ENCODE measurements at places on chromosomes 1 and 21.

DNA sequence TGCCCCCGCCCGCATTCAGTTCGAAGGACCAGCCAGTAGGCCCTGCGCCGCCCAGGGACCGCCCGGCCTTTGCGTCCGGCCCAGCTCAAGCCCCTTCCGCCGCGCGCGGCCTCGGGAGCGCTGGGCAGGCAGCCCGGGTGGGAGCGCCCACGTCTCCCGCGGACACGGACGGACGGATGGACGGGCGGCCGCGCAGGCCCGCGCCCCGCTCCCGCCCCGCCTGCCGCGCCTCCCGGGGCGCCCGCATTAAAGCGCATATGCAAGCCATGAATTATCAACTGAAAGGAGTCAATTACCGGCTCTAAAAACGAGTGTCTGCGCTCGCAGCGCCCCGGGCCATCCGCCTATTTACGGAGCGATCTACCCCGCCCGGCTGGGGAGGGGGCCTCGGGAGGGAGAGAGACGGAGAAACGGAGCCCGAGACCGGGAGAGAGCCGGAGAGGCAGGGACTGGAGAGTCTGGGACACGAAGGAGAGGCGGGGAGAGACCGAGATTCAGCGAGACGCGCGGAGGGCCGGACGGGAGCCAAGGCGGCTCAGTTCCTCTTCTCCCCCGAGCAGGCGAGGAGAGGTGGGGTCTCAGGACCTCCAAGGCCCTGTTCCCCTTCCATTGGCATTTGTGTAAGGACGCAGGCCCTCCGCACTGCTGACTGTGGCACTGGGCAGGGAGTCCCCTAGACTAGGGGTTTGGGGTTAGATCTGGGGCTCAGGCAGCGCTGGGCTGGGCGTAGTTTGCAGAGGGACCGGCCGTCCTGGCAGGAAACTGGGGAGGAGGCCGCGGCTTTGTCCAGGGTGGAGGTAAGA lies 41.3 kb upstream of the DMBX1 start:
- DNase-seq, result no peak

- DNase-seq, result no peak
Measured at GRCh38 chr1:53160924-53161378, 18.5 kb upstream of the SLC1A7 start.

DNA sequence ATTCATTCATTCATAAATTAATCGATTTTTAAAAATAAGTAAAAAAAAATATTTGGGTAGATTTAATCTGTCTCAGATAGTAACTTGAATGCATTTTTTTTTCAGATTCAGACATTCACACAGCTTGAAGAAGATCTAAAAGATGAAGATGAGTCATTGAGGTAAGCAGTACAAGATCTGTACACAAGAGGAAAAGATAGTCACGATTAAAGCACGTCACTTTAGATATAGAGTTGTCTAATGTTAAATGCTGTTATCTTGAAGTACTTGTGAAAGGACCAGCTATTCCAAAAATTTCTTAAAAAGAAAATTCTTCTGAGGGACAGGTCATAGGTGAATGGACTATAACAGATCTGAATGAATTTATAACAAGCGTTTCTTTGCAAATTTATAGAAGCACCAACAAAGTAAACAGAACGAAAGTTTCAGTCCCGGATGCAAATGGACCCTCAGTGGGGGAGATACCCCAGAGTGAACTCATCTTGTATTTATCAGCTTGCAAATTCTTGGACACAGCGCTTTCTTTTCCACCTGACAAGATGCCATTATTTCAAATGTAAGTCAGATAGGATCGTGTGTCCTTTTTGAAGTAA lies 31.2 kb upstream of the MORC3 start:
- DNase-seq, result no peak

DNA sequence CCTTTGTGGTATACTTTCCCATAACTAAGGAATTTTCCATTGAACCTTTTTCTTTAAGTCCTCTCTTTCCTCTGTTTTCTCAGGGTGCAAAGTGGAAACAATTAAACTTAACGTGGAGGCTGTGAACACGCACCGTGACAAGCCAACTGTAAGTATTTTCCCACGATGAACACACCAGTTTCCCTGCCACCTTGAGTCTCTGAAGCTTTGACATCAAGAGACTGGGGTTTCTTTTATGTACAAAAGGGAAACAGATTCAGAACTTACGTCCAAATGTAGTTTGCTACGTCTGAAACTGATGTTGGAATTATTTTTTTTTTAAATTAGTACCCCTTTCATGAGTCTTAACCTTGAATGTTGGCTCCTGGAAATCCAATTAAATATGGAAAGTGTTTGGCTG lies 17.2 kb upstream of the C4BPB start:
- no peak for DNase-seq

DNA sequence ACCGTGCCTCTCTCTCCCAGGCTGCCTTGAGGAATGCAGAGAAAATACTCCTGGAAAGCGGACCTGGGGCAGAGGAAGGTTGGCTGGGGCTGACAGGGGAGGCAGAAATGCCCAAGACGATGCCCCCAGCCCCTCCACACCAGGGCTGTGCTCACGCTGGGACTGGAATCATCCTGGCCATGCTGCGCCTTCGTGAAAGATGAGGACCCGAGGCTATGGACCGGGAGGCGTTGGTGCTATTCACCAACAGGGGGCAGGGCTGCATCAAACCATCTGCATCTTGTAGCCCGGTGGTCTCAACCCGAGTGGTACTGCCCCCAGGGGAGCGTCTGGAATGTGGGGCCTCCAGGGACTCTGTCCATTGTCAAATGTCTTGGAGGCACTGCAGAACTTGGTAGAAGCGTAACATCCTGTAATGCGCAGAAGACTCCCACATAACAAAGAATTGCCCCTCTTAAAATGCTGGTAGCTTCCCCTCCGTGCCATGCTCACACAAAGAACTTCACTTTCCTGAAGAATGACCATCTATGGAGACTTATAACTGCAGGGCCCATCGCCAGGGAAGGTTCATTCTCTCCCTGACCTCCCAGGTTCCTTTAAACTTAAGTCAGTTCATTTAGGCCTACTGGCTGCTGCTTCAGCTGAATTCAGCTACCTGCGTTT lies 251.2 kb downstream of the RRAGC start:
- DNase-seq, result no peak

DNA sequence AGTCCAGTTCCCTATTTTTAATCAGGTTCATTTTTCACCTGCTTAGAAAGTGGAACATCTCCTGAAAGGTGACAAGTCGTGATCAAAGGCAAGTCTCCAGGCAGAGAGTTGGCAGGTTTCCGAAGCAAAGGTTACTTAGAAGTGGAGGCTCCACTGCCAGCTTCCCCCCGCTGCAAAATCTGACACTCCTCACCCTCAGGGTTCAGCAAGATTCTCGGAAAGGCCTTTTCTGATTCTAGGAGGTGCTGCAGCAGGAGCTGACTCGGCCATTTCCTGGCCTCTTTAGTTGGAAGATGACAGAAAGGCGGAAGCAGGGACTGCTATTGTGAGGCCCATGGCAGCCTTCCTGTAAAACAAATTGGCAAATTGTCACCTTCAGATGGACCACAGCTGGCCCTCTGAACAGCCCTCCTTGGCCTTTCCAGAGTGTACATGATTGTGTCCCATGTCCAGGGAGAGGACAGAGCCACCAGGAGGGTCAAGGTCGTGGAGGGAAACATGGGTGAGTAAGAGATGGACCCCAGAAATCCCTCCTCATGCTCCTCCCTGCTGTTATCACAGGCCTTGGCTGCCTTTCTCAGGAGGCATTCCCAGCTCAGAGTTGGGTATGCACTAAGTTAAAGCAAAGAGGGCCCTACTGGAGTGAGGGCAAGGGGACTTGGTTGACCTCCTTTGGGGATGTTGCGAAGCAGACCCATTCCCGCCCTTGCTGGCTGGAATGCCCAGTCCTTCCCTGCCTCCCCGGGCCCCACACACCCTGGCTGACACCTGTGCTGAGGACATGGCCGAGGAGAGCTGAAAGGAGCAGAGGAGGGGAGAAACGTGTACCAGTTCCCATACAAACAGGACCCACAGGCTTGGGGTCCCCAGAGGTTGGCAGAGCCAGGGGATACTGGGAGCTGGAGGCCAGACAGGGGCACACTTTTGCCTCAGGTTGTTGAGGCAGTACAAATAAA lies 115.5 kb upstream of the IRF2BP2 start:
- DNase-seq, result no peak

DNA sequence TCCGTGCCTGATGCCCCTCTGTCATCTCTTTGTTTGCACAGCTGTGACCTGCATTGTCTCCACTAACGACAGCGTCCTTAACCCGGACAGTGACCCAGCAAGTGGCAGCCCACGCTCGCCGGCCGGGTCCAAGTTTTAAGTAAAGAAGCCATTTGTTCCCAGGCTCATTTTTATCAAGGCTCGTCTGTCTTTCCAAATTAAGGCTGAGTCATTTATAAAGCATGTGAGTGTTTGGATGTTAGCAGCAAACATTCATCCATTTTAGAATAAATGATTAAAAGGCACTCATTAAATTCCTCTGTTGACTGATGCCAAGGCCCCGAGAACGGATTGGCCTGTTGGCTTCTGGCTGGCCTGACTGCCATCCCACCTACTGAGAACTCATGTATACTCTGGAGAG lies 514.5 kb downstream of the NPHP4 start:
- DNase-seq, result no peak

DNA sequence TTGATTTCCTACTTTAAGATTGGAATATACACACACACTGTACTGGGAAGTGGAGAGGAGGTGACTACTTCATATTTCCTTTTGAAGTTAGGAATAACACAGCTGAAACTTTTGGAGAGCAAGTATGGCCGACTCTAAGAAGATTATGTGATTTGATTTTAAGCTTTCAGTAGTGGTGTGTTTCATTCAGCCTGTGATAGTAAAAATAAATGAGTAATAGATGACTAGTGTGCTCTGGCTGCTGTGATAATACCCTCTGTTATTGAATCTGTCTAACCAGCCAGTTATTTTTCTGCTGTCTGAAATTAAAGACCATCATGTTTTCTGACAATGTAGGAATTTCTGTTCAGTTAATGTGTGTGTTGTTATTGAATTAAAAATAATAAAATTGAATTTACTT lies 48.3 kb downstream of the CTTNBP2NL start:
- no peak for DNase-seq

DNA sequence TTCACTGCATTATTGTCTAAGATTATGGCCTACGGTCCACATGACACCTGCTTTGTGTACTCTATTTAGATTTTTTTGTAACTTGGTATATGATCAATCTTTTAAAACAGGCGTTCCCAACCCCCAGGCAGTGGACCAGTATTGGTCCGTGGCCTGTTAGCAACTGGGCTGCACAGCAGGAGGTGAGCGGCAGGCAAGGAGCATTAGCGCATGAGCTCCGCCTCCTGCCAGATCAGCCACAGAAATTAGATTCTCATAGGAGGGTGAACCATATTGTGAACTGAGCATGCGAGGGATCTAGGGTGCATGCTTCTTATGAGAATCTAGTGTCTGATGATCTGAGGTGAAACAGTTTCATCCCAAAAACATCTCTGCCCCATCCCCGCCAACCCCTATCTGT lies 228.4 kb upstream of the NR5A2 start:
- no peak for DNase-seq
